ENCODE measurements at places on chromosomes 12 and 14.

DNA sequence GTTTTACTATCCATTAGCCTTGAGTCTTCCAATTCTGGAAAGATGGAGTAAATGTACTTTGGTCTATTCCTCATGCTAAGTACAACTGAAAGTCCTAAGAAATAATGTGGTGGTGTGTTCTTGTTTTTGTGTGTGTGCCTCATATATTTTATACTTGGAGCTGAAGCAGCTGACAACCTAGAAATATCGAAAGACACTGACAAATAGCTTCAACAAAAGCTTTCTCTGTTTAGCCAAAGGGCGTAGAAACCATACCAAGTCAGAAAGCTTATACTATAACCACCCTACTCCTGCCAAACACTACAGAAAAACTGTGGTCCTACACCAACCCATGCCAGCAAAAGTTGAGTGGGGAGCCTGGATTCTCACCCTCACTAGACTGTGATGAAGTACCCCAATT lies 188.4 kb downstream of the GPHN start:
- DNase-seq, result no peak

GRCh38 chr14:76261371-76261811 lies 109.7 kb downstream of the GPATCH2L start:
- DNase-seq, result no peak

DNA sequence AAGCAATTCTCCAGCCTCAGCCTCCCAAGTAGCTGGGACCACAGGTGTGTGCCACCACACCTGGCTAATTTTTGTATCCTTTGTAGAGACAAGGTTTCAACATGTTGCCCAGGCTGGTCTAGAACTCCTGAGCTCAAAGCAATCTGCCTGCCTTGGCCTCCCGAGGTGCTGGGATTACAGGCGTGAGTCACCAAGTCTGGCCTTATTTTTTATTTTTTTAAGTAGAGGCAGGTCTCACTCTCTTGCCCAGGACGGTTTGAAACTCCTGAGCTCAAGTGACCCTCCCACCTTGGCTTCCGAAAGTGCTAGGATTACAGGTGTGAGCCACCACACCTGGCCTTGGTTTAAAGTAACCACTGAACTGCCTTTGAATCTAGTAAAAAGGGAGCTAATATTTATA lies 56.8 kb downstream of the SPPL3 start:
- no peak for DNase-seq

- no peak for DNase-seq
Observed at GRCh38 chr14:61526405-61527312, 168.7 kb upstream of the HIF1A start.
